ENCODE measurements at places on chromosomes 6 and 20.

GRCh38 chr20:47396762-47397476 lies 40.4 kb upstream of the ZMYND8 start:
- no peak for DNase-seq

DNA sequence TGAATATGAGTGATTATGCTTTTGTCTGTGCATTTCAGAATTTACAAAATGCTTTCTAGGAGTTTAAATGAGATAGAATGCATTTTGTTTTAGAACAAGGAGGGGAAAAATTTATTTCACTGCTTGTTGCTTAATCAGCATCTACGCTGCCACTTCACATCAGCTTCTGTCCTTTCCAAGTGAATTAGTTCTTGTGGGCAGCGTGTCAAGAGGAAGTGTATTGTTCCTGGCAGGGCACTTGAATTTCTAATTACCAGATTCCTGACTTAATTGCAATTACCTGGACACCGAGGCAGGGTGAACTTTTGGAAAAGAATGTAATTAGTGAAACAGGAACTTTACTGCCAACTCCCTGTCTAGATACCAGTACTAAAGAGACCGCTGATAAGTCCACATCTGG lies 263.5 kb downstream of the TMEM242 start:
- no peak for DNase-seq

DNA sequence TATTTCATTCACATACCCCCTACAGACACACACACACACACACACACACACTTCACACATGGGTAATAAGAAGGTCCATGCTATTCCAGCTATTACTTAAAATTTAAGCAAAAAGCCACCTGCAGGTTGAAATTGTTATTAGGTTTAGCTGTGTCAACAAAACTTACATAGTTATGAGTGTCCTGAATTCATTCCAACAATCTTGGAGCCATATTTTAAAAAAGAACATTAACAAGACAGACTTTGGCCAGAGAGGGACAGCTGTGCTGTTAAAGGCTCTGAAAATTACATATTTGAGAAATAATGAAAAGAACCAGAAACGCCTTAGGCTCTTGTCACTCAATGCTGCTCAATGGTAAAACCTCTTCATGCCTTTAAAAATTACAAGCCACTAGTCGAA lies 455.3 kb downstream of the EPM2A start:
- DNase-seq = no peak

- DNase-seq = no peak
Measured at GRCh38 chr6:52077961-52078625, 9.3 kb downstream of the PKHD1 start.

GRCh38 chr6:30719356-30719755 lies 796 bp upstream of the TUBB start:
- DNase-seq = no peak

GRCh38 chr20:50655311-50655880 lies 35.9 kb downstream of the RIPOR3 start:
- DNase-seq = no peak

DNA sequence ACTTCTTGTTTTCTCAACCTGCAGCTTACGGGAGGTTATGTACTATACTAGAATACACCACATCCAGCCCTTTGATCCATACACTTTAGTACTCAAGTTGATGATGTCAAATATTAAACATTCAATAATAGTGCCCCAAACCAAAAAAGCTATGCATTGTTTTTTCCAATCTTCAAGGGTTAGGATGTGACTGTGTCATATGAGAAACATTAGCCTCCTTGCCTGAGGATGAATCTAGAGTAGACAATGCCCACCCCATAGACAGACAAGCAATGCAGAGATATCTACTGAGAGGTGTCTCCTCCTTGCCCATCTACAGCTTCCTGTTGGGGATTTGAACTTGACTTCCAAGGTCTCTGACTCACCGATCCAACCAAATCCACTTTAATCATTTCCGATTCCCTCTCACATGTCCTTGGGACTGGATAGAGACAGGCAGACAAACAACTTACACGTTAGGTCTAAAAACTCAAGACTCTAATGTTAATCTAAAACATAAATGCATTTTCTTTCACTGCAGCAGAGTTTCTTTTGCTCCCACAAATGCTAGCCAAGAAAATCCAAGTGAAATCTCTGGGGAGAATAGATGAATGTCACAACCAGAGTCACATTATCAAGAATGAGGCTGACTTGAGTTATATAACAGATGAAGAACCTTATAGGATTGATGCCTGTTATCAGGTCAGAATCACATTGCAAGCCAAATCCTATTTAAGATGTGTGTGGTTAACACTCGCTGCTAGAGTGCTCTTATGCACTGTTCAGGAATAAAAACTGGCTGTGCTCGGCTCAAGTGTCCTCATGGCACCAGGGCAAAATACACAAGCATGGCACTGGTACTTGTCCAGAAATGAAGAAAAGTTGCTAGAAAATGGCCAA lies 75.5 kb upstream of the TNFAIP3 start:
- DNase-seq = no peak

- DNase-seq = no peak
Measured at GRCh38 chr6:109595998-109596397, 95.0 kb downstream of the AK9 start.

GRCh38 chr6:89357390-89357789 lies 4.9 kb upstream of the UBE2J1 start:
- no peak for DNase-seq

All from activated T-helper 2 cell treated with anti-CD3 and anti-CD28 coated beads, Interferon-gamma antibody, Interleukin-2, Interleukin-4, amounts not matched to agents 10 μg/mL and 5 μg/mL and 100 μg/mL, durations not matched to agents 14 hours and 24 hours and 36 hours (primary cell).